GM13977 (cell line): ENCODE measurements at places on chromosomes 7 and 10.

DNA sequence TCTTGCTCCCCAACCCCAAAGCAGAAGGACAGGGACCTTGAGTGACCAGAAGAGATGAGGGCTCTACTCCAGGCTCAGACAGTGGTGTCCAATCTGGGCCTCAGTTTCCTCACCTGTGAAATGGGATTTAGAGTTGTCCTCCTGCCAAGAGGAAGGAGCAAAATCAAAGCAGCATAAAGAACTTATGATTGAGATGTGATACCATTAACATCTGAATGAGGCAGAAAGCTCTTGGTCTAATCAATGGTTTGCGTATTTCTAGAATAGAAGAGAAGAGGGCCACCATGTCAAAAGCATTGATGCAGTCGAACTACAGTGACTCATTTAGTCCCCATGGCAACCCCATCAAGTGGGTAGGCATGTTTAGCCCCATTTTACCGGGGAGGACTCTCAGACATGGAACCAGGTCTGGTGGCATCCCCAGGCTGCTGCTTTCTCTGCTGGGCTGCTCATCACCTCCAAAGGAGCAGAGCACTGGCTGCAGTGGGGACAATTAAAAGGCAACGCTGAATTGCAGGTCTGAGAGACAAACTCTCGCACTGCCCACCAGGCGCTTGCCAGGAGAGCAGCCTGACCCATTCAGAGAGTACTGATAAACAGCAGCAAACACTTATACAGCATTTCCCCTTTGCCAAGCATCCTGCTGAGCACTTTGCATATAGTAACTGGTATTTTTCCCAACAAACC lies 175.9 kb downstream of the NEURL1 start:
- DNase-seq = no peak

DNA sequence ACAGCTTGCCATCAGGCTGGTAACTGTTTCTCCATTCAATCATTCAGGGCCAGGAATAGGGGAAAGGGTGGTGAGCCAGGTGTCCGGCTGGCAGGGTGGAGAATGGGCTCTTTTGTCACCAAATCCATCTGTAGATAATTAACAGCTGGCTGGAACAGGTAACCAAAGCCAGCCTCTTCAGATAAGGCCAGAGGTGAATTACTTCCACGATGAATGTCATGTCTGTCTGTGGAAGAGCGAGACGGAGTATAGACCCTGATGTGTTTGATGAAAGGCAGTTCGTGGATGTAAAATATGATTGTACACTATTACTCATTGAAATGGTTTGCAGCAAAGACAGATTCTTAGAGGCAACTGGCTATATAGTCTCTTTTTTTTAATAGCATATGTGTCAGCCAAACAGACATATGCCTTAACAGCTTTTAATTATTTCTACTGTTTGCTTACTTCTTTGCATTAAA lies 149.8 kb downstream of the KLF6 start:
- DNase-seq = no peak

- no peak for DNase-seq
These were observed 41.9 kb downstream of the PDGFA start for GRCh38 chr7:477626-478220.

DNA sequence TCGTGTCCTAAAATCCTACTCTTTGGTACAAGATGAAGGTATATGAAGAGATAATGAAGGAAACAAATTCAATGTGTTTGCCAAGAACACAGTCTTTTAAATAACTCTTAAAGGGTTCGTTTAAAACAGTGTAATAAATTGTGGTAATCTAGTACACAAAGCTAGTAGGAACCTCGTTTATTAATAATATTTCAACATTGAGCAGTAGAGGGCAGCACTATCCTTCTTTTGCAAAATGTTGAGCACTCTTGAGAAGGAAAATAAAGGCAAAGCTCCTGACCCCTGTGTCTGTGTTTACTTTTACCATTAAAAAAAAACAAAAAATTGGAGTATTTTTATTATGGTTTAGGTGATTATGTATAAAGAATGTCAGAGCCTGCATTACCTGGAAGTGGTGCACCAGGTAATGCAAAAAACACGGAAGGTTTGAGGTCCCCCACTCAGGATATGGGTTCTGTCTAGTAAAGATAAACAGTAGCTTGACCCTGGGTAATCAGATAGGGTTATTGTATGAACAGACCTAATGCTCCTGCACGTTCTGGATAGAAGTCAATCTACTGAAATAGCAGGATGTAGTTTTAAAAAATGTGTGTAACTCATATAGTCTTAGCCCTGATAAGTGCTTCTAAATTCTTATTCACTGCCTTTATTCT lies 5.7 kb upstream of the GOT1 start:
- DNase-seq = peak; percentile 19

DNA sequence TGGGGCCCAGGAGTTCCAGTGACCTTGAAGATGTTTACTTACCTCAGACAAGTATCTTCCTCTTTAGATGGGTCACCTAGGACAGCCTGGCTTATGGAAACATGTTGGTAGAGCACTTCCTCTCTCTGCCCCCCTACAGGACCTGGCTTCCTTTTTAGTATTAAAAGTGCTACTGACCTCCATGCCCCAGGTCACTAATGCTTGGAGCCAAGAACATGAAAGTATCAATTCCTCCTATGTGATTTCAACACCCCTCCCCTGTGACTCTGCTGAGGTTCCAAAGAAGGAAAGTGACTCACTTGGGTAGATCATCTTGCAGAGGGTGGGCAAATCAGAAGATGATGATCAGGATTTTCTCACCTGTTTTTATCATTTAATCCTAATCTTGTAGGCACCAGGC lies 125.3 kb upstream of the CCDC6 start:
- DNase-seq = no peak

DNA sequence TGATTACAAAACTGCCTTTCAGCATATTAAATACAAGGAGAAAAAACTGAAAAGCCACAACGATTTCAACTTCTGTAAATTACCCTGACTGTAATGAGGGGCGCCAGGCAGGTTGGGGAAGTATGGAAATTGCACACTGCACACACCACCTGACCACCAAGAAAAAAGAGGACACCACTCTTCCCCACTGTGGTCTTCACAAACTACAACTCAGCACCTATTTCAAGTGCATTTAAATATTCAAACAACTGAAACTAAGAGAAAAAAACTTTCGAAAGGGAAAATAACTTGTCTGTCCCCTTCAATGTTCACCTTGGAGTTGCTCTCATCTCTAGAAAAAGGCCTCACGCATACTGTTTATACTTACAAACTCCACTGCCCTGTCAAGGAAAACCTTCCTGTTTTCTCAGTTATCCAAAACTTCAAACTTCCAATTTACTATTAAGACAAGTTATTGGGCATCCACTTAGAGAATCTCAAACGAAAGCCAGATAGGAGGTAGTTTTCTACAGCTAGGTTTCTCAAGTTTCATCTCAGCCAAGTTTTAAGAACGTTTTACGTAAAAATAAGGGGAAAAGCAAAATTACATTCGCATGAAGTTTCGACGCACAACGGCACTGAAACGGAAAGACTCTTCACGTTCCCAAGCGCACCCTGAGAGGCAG lies 1.4 kb downstream of the LARP4B start:
- DNase-seq = peak; percentile 55

DNA sequence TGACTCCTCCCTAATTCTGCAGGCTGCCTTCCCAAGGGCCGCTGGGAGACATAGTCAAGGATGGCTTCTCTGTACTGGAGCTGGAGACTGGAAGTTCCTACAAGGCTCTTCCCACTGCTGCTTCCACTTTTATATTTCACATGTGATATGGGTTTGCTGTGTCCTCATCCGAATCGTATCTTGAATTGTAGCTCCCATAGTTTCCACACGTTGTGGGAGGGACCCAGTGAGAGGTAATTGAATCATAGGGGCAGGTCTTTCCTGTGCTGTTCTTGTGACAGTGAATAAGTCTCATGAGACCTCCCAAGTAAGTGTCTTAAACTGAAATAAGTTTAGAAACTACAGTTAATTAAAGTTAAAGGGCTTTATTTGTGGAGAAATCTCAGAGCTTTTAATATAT lies 47.0 kb upstream of the BICC1 start:
- no peak for DNase-seq

DNA sequence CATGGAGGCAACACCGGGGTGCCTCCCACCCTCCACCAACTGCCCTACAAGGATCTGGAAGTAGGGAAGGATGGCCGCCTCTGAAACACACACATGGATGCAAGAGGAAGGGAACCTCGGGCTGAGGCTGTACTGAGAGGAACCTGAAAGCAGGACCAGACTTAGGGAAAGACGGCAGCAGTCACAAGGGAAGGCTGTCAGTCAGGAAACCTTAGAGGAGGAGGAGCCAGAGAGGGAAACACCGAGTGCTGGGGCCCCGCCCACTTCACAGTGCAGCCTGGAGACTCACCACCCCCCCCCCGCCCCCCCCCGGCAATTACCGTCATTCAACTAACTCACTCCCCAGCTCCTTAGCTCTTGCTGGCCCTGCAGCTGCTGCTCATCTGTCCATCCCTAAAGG lies 2.5 kb downstream of the CYREN start:
- peak; percentile 31 for DNase-seq

DNA sequence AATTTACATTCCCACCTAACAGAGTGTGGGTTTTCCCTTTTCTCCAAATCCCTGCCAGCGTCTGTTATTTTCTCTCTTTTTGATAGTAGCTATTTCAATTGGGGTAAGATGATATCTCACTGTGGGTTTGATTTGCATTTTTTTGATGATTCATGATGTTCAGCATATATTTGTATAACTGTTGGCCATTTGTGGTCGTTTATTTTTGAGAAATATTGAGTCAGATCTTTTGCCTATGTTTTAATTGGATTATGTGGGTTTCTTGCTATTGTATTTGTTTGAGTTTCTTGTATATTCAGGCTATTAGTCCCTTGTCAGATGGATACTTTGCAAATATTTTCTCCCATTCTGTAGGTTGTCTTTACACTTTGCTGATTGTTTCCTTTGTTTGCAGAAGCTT lies 193.8 kb downstream of the ABCA13 start:
- no peak for DNase-seq

DNA sequence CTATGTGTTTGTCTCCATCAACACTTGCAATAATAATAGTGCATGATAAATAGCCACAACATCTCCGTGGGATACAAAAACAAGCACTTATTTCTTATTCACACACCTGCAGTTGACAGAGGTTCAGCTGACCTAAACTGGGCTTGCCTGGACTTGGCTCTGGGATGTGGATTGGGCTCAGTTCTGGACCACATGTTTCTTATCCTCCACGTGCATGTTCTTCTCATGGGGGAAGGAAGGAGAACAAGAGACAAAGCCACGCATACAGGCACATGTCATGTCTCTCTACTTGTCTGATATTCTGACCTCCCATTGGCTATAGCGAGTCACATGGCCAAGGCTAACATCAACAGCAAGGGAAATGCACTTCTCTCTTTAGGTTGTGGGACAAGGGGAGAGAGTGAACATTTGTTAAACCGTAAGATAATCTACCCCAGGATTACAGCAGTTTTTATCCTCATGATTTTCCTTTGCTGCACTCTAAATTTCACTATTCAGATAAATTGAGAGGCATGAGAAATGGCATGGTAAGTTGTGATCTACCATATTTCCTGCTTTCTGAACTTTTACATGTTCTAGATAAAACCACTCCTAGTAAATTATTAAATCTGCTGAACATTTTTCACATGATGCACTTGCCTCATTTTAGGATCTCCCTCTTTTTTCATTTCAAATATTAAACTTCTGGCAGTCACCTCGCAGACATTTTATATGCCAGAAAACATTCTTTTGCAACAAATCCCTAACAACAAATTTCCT lies 33.7 kb downstream of the CFAP58 start:
- no peak for DNase-seq

DNA sequence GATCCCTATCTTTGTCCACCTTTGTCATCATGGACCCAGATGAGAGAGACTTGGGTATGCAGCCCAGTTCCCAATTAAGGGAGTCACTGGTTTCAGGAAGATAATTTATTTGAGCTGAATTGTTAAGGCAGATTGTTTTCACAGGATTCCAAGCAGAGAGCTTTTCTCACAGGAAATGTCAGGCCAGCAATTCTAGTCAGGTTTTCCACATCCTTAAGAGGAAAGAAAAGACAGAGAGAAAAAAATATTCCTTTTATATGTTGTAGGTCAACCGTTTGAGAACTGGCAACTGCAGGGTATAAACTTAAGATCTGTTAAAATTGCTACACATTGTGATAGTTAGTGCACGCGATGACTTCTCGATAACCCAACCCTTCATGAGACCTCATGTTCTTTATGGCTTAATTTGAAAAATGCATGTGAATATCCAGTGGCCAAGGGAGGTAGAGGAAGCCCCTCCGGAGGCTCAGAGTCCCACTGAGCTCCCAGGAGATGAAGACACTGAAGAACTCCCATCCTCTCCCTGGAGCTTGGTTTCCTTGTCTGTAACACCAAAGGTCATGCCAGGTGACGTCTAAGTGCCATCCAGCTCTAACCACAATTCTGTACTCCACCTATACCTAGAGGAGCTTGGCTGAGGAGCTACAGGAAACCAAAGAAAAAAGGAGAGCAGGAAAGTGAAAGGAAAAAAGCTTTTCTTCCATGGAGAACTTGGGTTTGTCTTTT lies 45.6 kb downstream of the MINDY4 start:
- no peak for DNase-seq

DNA sequence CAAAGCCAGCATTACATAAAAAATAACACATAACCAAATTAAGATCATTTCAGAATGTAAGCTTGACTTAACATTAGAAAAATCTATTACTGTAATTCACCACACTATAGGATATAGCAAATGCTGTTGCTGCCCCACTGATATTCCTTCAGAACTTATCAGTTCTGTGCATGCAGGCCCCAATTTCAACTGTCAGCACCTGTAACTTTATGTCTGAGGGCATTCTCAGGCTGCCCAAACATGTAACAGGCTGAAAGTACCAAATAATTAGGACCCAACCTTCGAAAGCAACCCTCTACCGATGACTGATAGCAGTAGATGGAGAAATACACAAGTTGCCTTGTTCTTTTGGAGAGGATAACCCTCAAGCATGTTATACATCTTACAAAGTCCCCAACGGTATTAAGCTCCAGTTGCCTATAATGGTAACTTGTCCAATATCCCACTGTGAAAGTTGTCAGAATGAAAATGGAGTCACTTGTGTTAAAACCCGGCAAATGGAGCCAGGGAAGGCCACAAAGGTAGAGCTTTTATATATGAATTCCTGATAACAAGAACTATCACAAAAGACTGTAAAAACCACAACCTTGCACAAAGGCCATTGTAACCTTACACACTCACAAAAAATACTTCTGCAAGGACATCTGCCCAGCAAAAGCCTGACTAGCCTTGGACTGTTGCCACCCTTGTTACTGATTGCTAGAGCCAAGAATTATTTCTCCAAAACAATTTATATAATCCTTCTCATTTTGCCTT lies 66.9 kb upstream of the ZNF746 start:
- DNase-seq = no peak

- no peak for DNase-seq
These were observed 51.0 kb downstream of the SKAP2 start for GRCh38 chr7:26813432-26813831.

GRCh38 chr7:104176332-104176731 lies 31.5 kb downstream of the ORC5 start:
- no peak for DNase-seq

DNA sequence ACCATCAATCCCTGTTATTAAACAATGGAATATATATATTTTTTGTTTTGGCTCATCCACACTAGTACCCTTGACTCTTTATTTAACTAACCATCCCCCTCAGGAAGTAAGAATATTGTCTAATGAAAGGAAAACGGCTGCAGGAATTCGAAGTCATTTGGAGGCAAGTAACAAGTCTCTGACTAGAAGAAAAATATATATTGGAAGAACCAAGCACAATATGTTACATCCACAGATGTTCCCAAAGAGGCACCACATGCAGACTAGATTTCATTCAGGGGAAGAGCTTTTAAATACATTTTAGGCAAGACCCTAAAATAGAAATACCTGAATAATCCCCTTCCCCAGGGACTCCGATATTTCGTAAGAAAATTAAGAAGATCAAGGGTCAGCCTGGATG lies 104.5 kb downstream of the GRM3 start:
- DNase-seq = no peak

- DNase-seq = no peak
These were observed 112.8 kb downstream of the JCAD start for GRCh38 chr10:29946614-29946952.
